Stimulated activated CD4-positive, alpha-beta T cell treated with anti-CD3 and anti-CD28 coated beads, Interleukin-12 subunit alpha, Interleukin-12 subunit beta, amount 100 ng/mL, for 24 hours (primary cell): ENCODE measurements at places on chromosomes 13 and 19.

GRCh38 chr19:39924389-39924788, 10.0 kb downstream of the FCGBP start:
- DNase-seq = no peak

DNA sequence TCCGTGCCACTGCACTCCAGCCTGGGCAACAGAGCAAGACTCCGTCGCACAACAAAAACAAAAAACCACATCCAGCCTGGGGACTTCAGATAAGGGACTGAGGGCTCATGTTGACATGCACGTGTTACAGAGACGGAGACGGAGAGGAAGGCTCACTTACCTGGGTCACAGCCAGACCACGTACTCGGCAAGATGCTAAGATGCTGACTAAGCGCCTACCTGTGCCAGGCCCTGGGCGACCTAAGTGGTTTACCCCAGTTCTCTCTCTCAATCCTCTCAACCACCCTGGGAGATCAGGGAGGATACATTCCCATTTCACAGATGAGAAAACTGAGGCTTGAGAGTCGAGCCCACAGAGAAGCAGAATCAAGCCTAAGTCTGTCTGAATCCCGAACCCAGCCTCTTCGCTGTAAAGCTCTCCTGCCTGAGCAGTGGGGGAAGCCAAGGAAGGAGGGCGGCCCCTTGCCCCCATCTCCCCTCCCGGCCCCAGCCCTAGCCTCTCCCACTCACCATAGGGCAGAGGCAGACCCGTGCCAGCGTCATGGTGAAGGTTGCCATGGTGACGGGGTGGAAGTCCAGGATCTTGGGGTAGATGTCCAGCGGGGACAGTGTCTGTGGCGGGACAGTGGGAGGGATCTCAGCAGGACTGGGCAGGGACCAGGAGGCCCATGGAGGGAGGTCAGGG, 13.5 kb downstream of the ERCC2 start:
- no peak for DNase-seq

DNA sequence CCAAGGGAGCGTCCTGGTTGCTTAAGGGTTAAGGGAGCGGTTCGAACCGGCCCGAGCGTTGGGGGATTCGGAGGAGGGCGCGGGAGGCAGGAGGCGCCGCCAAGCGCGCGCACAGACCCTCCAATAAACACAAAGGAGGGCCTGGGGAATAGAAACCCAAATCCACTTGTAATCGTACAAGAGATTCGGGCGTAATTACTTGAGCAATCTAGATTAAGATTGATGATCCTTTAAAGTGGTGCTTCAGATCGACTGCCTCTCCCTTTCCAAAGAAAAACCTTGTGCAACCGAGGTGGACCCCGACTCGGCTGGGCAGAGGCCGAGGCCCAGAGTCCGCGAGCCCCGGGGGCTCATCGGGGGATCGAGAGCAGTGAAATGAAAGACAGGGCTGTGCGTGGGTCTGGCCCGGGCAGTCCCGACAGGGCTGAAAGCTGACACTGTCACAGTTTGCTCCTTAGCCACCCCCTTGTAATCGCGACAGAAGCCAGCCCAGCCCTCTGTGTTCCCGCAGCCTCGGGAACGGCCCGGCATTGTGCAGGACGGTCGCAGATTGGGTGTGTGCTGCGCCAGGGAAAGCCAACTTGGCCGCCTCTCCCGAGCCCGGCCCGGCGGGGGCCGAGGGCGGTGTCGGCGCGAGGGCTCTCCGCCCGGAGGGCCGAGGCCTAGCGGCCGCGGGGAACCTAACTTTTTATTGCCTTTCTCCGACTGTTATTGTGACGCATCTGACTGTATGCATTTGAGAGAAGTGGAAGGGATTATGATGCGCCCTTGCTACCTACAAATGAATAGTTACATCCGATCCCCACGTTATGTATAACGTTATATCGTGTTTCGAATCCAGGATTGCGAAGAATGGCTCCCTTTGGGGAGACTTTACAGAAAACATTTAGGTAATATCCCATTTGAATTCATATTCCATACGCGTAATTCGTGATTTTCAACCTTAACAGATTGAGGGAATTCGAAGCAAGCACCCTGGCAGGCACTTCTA, 5.5 kb downstream of the MAB21L1 start:
- DNase-seq = no peak

- DNase-seq = no peak
Measured at GRCh38 chr13:94764576-94765321, 52.4 kb upstream of the SOX21 start.

GRCh38 chr13:67147342-67148133, 82.6 kb downstream of the PCDH9 start:
- DNase-seq = no peak

DNA sequence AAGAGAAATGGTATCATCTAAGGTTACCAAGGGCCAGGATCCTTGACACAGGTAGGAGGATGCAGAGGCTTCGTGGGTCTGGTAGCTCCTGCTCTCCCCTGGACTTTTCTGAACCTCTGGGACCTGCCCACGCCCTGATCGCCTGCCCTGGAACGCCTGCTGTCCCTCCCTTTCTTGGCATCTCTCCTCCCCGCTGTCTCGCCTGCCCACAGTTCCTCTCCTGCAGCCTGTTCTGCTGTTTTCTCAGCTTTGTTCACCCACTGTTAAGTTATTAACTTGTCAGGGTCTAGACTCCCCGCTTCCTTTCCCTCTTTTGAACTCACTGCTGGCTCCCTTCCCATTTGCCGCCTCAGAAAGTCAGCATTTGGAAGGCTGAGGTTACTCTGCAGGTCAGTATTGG, 19.8 kb downstream of the SERP2 start:
- DNase-seq = no peak

- no peak for DNase-seq
Measured at GRCh38 chr19:38711726-38712153, 32.5 kb downstream of the CAPN12 start.

DNA sequence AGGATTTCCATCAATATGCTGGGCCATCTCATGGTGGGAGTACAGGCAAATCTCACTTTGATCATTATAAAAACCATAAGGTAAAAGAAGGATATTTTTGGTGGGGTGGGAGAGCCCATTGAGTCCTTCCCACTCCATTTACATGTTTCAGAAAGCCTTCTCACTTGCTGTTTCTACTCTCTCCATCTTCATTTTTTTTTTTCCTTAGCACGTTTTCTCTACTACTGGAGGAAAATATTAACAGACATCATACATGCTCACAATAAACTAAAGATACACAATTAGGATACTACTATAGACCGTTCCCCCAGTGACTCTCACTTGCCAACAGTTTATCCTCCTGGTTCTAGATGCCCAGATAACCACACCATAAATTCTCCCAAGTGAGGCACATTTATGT, 1.8 kb upstream of the AKAP8 start:
- no peak for DNase-seq

- DNase-seq = no peak
Measured at GRCh38 chr13:21573920-21574712, 29.9 kb downstream of the MICU2 start.
